ENCODE measurements at places on chromosomes 3 and 15.

- DNase-seq, result no peak
Measured at GRCh38 chr3:8456412-8456811, 45.2 kb upstream of the LMCD1 start.

GRCh38 chr15:72382146-72382545 lies 6.3 kb upstream of the HEXA start:
- DNase-seq, result no peak

DNA sequence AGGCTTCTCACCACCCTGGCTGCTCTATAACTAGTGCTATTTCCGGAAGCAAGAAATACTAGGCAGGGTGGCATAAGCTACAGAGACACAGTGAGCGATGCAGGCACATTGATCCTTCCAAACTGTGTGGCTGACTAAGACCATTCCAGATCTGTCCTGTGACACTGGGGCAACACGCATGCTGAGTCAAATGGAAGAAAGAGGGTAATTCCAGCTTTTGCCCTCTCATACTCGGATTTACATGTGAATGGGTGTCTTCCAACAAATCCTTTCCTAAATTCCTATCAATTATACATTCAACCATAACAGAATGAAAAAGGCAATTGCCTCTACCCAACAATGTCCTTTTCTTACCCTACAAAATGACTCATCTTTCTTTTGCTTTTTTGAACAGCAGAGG lies 5.1 kb downstream of the FSIP1 start:
- no peak for DNase-seq

DNA sequence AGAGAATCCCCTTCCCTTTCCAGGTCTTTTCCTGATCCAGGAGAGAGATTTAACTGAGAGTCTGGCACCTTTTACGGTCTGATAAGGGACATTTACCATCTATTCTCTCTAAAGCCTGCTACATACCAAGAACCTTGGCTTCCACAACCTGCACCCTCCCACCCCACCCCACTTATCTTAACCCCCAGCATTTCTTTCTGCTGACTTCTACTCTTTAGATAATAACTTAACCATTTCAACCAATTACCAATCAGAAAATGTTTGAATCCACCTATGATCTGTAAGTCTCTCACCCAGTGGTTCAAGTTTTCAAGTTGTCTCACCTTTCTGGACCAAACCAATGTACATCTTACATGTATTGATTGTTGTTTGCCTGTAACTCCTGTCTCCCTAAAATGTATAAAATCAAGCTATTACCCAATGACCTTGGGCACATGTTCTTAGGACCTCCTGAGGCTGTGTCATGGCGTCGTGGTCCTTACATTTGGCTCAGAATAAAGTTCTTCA lies 74.0 kb downstream of the MCF2L2 start:
- DNase-seq, result no peak

DNA sequence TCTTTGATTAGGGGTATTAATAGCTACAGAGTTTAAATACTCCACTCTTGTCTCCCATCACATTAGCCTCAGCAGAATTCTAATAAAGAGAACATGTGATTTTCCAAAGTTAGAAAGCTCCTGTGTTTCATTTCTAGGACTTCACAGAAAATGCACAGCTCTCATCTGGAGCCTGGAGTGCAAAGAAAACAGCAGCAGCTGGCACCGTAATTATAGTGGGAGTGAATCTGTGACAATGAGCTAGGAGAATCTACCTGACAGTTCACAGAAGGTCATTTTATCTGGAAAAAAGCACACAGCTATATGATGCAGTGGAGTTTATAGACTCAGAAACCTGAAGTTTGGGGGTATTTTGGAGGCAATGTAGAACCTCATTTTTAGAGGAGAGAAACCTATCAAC lies 5.4 kb upstream of the TRIM59 start:
- no peak for DNase-seq

GRCh38 chr15:29968099-29968894 lies 114.5 kb upstream of the GOLGA8J start:
- DNase-seq, result no peak

DNA sequence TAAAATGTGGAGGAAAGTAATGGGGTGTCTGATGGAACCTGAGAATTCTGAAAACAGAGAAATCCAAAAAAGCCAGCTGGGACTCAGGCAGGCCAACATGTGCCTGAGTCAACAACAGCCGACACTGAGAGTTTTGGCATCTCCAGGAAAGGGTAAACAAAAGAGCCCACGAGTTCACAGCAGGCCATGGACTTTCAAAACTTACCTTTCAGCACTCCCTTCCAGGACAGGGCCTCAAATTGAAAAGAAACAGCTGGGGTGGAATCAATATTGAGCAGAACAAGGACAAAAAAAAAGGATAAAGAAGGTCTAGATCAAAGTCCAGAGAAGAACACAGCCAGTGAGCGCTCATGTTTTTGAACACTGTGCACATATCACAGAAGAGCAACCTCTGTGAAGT lies 735.4 kb upstream of the GRM7 start:
- DNase-seq, result peak; percentile 14

DNA sequence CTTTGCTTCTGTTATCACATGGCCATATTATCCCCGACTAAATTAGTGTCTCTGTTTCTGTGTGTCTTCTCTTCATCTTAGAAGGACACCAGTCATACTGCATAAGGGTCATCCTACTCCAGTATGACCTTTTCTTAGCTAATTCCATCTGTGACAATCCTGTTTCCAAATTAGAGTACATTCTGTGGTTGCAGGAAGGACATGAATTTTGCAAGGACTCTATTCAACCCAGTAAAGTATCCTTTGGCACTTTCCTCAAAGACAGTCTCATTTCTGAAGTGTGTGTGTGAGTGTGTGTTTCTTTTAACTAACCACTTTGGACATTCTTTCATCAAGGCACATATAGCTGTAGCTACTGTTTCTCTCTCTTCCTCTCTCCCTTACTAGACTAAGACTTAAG lies 15.2 kb upstream of the MME start:
- no peak for DNase-seq

DNA sequence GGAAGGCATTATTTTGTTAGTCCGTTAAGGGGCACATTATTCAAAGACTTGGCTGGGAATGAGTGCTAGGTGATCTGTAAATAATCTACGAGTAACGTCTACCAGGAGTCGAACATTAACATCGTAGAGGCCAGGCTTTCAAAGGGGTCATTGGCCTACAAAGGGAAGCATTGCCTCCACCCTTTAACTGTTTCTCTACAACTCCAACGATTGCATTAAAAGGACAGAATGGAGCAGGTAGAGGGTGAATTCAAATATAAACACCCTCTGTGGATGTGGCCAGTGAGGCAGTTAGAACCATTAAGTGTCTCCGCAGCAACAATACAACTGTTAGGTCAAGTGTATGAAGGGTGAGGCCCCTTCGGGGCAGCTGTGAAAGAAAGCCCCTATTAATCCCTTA lies 126.0 kb upstream of the LMOD3 start:
- DNase-seq, result peak; percentile 43

- no peak for DNase-seq
Measured at GRCh38 chr3:183491109-183491922, 62.9 kb upstream of the MCF2L2 start.

- DNase-seq, result no peak
Measured at GRCh38 chr15:82712036-82712435, 2.4 kb upstream of the AP3B2 start.

DNA sequence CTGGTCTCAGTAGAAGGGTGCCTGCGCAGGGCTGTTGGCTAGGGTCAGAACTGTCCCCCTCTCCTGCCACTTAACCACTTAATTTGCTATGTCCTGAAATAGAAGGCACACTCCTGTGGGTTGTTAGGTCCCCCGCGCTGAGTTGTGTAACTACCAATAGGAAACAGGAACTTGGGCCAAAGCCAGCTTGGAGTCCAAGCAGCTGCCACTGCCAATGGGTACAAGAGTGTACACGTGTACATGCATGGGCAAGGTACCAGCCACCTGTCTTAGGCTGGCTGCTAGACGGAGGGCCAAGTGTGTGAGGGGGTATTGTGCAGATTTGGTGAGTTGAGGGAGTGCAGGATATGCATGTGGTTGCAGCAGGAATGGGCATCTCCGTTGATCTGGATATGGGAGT lies 29.7 kb upstream of the POLG start:
- DNase-seq, result no peak

DNA sequence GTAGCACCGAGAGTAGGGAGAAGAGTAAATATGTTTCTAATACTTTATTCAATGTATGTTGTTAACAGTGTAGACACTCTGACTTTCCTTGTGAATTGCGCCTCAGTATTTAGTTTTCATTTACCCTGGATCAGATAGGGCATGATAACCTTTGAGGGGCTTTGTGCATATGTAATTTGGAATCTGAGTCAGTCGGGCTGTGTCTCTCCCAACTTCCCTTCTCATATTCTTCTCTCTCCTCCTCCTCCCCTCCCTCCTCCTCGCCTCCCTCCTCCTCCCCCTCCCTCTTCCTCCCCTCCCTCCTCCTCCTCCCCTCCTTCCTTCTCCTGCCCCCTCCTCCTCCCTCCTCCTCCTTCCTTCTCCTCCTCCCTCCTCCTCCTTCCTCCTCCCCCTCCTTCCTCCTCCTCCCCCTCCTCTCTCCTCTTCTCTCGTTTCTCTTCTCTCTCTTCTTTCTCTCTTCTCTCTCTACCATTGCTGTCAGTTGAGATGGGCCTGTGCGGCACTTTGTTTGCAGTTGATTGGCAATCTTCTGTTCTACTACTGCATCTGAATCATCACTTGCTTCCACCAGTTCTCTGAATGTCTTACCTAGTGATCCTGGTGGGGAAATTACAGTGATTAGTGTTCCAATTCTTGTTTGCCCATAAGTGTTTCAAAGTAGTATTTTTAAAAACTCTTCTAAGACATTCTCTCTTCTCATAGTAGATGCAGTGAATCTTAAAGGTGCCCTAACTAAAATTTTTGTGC lies 162.3 kb downstream of the PGPEP1L start:
- no peak for DNase-seq

DNA sequence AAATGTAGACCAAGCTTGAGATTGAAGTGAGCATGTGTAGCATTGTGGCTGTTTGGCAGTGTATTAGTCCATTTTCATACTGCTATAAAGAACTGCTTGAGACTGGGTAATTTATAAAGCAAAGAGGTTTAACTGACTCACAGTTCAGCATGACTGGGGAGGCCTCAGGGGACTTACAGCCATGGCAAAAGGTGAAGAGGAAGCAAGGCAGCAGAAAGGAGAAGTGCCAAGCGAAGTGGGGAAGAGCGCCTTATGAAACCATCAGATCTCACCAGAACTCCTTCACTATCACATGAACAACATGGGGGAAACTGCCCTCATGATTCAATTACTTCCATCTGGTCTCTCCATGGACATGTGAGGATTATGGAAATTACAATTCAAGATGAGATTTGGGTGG lies 8.6 kb upstream of the CERS3 start:
- DNase-seq, result no peak

DNA sequence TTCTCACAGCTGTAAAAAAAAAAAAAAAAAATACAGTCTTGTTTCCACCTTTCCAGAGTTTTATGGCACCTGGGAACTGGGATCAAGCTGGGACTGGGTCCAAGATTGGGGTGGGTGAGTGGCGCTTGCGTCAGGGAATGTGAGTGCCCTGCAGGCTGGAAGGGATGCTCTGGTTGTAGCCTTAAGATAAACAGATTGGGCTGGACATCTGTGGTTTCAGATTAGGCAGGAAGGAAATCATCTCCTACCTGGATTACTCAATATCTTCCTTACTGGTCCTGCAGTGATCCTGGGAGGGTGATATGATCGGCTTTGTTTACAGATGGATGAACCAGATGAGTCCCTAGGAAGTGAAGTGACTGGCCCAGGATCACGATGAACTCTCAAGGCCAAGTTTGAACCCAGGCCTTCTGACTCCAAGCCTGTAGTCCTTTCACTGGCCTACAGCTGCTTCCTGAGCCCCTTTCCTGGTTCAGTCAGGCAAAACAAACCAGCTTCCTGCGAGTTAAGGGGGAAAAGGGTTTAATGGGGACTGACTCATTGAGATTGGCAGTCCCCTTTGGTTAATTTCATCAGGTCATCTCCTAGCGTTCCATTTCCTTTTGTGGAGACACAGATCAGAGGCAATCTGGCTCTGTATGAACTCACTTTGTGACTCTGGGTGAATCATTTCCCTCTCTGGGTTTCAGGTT lies 179.8 kb downstream of the THSD4 start:
- DNase-seq, result peak; percentile 90

- DNase-seq, result peak; percentile 82
Measured at GRCh38 chr3:64267721-64268604, 42.7 kb upstream of the PRICKLE2 start.

- DNase-seq, result no peak
Measured at GRCh38 chr3:33403756-33404155, 36.4 kb downstream of the UBP1 start.

- no peak for DNase-seq
Measured at GRCh38 chr3:23314981-23315762, 112.0 kb downstream of the UBE2E2 start.

DNA sequence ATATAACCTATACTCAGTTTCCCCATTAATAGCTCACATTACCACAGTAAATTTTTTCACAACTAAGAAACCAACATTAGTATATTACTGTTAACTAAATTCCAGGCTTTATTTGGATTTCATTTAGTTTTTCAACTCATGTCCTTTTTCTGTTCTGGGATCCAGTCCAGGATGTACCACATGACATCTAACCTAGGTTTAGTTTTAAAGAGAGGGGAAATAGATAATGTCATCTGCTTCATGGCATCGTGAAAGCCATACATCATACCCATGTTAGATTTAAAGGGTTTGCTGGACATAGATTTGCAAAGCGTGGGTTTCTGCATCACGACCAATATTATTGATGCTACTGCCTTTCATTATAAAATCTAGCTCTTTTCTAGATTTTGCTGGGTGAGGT lies 33.2 kb upstream of the RPP14 start:
- peak; percentile 31 for DNase-seq

GRCh38 chr3:186663361-186664118 lies 2.3 kb upstream of the HRG start:
- DNase-seq, result no peak

- no peak for DNase-seq
Measured at GRCh38 chr3:47036145-47036544, 56.7 kb downstream of the NBEAL2 start.

GRCh38 chr15:76073554-76073953 lies 13.8 kb downstream of the TMEM266 start:
- DNase-seq, result no peak

All from cardiac muscle cell (in vitro differentiated cells and primary cell).